ENCODE measurements at places on chromosomes 1 and 21. TPM values are rescaled to one million over a fixed set of nuclear protein-coding genes. Genes with fewer than 3 reads are reported as not detected.

GRCh38 chr1:62487956-62488355 lies 51.1 kb downstream of the USP1 start:
- DNase-seq, result no peak
- H3K27me3 ChIP-seq, result no peaks in the 10 kb centered on the region
- H3K4me3 ChIP-seq, result no peak overlapping the region
- H3K27ac ChIP-seq, result no peak overlapping the region
- peaks cover 18% of the 10 kb centered on the region for H3K36me3 ChIP-seq

DNA sequence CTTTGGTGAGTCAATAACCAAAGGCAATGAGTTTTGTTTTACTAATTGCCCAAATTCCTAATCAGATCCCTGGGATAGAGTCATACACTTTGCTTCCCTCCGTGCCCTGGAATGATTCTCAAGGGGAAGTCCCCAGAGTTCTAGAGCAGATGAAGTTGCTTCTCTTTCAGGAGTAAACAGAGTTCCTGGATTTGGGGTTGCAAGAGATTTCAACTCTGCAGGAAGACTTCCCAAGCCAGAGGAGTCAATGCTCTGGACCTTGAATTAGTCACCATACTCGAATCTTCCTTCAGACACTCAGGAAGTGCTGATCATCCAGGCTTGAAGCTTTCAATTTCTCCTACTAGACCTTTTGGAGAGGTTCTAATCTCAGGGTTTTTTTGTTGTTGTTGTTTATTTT lies 39.6 kb downstream of the FCER1A start:
- no peaks in the 10 kb centered on the region for H3K27me3 ChIP-seq
- no peak overlapping the region for H3K4me3 ChIP-seq
- H3K4me1 ChIP-seq, result no peaks in the 10 kb centered on the region
- DNase-seq, result no peak
- no peak overlapping the region for H3K27ac ChIP-seq

DNA sequence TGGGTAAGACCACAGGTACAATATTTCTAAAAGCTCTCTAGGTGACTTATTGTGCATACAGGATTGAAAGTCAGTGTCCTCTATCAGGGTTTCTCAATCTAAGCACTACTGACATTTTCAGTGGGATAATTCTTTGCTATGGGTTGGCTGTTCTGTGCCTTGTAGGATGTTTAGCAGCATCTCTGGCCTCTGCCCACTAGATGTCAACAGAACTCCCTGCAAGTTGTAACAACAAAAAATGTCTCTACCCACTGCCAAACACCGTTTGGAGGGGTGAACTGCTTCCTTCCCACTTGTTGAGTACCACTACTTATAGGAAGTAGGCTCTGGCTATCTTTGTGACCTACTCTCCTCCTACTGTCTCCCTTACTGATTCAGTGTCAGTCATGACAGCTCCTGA lies 90.1 kb upstream of the ZRANB2 start:
- H3K4me3 ChIP-seq, result no peak overlapping the region
- DNase-seq, result no peak
- H3K27ac ChIP-seq, result no peak overlapping the region
- no peaks in the 10 kb centered on the region for H3K27me3 ChIP-seq
- no peaks in the 10 kb centered on the region for H3K4me1 ChIP-seq

- DNase-seq, result no peak
- no peak overlapping the region for H3K27ac ChIP-seq
- no peaks in the 10 kb centered on the region for H3K27me3 ChIP-seq
- no peaks in the 10 kb centered on the region for H3K4me1 ChIP-seq
- no peaks in the 10 kb centered on the region for H3K36me3 ChIP-seq
These were observed 135.3 kb upstream of the PRMT6 start for GRCh38 chr1:106921186-106921585.

GRCh38 chr1:59765011-59765730 lies 49.6 kb upstream of the HOOK1 start:
- H3K4me1 ChIP-seq, result peaks cover 8% of the 10 kb centered on the region
- H3K27ac ChIP-seq, result no peak overlapping the region
- no peaks in the 10 kb centered on the region for H3K36me3 ChIP-seq
- DNase-seq, result no peak

- peaks cover 53% of the 10 kb centered on the region for H3K4me1 ChIP-seq
- peaks cover 34% of the 10 kb centered on the region for H3K27me3 ChIP-seq
- peaks cover 2% of the 10 kb centered on the region for H3K36me3 ChIP-seq
- H3K27ac ChIP-seq, result peak overlapping the region; percentile 90
- peak overlapping the region; percentile 67 for H3K4me3 ChIP-seq
- peak; percentile 69 for DNase-seq
These were observed 1.9 kb downstream of the DHRS3 start for GRCh38 chr1:12615865-12616708.

MRPL55 gene
- 28.6 TPM for polyA plus RNA-seq

GRCh38 chr21:39088031-39088370 lies 95.2 kb downstream of the PSMG1 start:
- H3K4me3 ChIP-seq, result no peak overlapping the region
- DNase-seq, result no peak
- H3K36me3 ChIP-seq, result no peaks in the 10 kb centered on the region
- H3K27me3 ChIP-seq, result no peaks in the 10 kb centered on the region
- peaks cover 20% of the 10 kb centered on the region for H3K4me1 ChIP-seq

GRCh38 chr1:244854865-244855578 lies 9.3 kb downstream of the HNRNPU start:
- no peaks in the 10 kb centered on the region for H3K27me3 ChIP-seq
- H3K4me3 ChIP-seq, result no peak overlapping the region
- H3K4me1 ChIP-seq, result peaks cover 4% of the 10 kb centered on the region
- peaks cover 56% of the 10 kb centered on the region for H3K36me3 ChIP-seq

- H3K36me3 ChIP-seq, result no peaks in the 10 kb centered on the region
- H3K27me3 ChIP-seq, result no peaks in the 10 kb centered on the region
- H3K4me3 ChIP-seq, result no peak overlapping the region
- DNase-seq, result peak; percentile 93
- H3K27ac ChIP-seq, result peak overlapping the region; percentile 52
- H3K4me1 ChIP-seq, result no peaks in the 10 kb centered on the region
These were observed 145.2 kb downstream of the NTMT2 start for GRCh38 chr1:170290991-170291390.

JTB gene
- 79.4 TPM for polyA plus RNA-seq

DNA sequence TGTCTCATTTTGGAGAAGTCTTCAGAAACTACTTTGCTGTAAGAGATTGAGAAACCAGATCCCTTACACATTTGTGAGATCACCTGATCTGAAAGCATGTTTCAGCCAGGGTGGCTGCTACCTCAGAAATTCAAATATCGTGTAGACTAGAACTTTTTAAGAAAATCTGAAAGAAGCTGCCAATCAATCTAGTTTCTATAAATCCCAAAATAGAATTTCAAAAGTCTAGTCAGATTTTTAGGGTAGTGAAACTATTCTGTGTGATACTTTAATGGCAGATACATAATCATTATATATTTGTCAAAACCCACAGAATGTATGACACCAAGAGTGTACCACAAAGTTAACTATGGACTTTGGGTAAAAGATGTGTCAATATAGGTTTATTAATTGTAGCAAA lies 79.9 kb upstream of the PLPPR5 start:
- H3K36me3 ChIP-seq, result no peaks in the 10 kb centered on the region
- no peak overlapping the region for H3K27ac ChIP-seq
- H3K4me3 ChIP-seq, result no peak overlapping the region
- no peaks in the 10 kb centered on the region for H3K27me3 ChIP-seq

DNA sequence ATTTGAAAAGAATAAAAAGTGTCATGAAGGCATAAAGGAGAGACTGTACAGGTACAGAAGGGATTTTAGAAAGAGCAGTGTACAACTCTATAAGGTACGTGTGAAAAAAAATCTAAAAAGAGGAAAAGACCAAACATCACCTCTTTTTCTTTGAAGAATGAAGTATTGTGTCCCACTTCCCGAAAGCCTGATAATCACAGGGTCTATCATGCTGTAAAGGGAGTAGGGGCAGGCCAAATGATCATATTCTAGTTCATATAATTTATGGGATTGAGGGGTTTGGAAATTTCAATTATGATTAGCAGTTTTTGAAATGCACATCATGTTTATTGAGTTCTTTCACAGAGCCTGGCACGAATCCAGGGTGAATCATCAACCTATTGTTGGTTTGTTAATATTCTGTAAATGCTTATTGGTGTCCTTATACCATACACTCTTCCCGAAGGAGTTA lies 910 bp upstream of the RERE start:
- H3K4me1 ChIP-seq, result peaks cover 25% of the 10 kb centered on the region
- no peaks in the 10 kb centered on the region for H3K36me3 ChIP-seq
- peak overlapping the region; percentile 97 for H3K27ac ChIP-seq
- no peaks in the 10 kb centered on the region for H3K27me3 ChIP-seq
- DNase-seq, result peak; percentile 68

DNA sequence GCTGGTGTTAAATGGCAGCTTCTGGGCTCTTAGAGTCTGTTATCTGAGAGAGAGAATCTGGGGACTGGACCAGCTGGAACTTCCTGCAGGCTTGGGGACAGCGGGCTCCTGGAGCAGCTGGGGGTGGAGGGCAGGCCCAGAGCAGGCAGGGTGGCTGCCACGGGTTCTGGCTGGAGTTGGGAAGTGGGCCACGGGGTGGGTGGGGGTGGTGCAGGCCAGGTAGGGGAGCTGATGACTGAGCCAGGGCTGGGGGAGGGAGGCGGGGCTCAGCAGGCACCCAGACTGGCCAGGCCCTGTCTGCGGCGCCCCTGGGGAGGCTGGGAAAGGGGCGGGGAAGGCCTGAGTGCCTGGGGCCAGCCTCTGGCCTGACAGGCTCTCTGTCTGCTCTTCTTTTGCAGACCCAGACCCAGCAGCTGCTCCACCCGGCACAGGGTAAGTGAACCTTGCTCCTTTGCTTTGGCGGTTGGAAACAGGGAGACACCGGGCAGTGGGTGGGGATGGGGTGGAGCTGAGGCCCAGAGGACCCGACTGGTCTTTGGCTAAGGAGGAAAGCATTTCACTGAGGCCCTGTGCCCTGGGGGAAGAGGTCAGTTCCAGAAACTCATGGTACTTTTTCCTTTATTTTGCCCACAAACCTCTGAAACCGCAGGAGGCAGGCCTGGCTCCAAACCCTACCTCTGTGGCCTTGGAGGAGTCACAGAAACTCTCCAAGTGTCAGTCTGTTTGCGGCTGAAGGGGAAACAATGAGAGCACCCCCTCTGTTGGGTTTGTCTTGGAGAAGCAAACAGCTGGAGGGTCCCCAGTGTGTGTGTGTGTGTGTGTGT lies 48.8 kb downstream of the ARHGEF10L start:
- DNase-seq, result peak; percentile 56
- peaks cover 53% of the 10 kb centered on the region for H3K4me1 ChIP-seq
- H3K27ac ChIP-seq, result peak overlapping the region; percentile 89
- peaks cover 12% of the 10 kb centered on the region for H3K36me3 ChIP-seq

CLDN14 gene
- 4.6 TPM for polyA plus RNA-seq

DNA sequence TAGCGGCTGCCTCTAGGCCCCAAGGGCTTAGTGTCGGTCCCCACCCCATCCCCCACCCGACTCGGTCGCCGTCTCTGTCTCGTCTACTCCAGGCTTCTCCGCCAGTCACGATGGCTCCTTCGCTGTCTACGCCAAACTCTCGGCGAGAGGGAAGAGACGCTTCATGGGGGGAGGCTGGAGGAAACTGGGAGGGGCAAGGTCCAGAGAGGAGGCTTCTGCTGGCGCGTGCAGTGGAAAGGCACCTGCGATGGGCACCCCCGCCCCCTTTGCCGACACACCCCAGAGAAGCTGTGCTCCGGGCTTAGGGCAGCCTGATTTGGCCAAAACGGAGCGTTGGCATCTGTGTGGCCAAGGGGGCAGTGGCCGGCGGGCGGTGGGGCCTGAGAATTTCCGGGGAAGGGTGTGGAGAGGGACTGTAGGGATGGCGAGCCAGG lies 1.2 kb upstream of the CSMD2 start:
- peaks cover 23% of the 10 kb centered on the region for H3K4me1 ChIP-seq
- peak; percentile 1 for DNase-seq
- H3K36me3 ChIP-seq, result no peaks in the 10 kb centered on the region
- H3K27ac ChIP-seq, result no peak overlapping the region

GRCh38 chr21:41621513-41621912 lies 113.6 kb upstream of the TMPRSS2 start:
- H3K36me3 ChIP-seq, result no peaks in the 10 kb centered on the region
- DNase-seq, result peak; percentile 71
- peaks cover 19% of the 10 kb centered on the region for H3K4me1 ChIP-seq
- peaks cover 4% of the 10 kb centered on the region for H3K27me3 ChIP-seq
- H3K27ac ChIP-seq, result no peak overlapping the region

- peak overlapping the region; percentile 89 for H3K27ac ChIP-seq
- peaks cover 13% of the 10 kb centered on the region for H3K4me1 ChIP-seq
- no peaks in the 10 kb centered on the region for H3K27me3 ChIP-seq
- peak; percentile 44 for DNase-seq
These were observed 2.5 kb downstream of the WLS start for GRCh38 chr1:68229650-68230483.

DCST2 gene
- 0.62 TPM for polyA plus RNA-seq

- H3K36me3 ChIP-seq, result no peaks in the 10 kb centered on the region
- peaks cover 13% of the 10 kb centered on the region for H3K4me1 ChIP-seq
- no peak overlapping the region for H3K4me3 ChIP-seq
These were observed 49.0 kb downstream of the JAK1 start for GRCh38 chr1:64917328-64917861.

GRCh38 chr1:112389689-112390088 lies 6.3 kb upstream of the CTTNBP2NL start:
- no peak overlapping the region for H3K27ac ChIP-seq
- DNase-seq, result peak; percentile 28
- peaks cover 6% of the 10 kb centered on the region for H3K4me1 ChIP-seq
- no peak overlapping the region for H3K4me3 ChIP-seq
- no peaks in the 10 kb centered on the region for H3K36me3 ChIP-seq
